Activated effector memory CD4-positive, alpha-beta T cell treated with anti-CD3 and anti-CD28 coated beads, Interleukin-2, amount 50 U/mL, for 16 hours (primary cell): ENCODE measurements at places on chromosomes 5 and 9.

- DNase-seq, result peak; percentile 87
Measured at GRCh38 chr9:19184144-19184917, 46.2 kb upstream of the DENND4C start.

GRCh38 chr5:74179701-74180100, 460.8 kb downstream of the ENC1 start:
- DNase-seq, result no peak

GRCh38 chr5:9789777-9790176, 159.6 kb upstream of the TAS2R1 start:
- no peak for DNase-seq

DNA sequence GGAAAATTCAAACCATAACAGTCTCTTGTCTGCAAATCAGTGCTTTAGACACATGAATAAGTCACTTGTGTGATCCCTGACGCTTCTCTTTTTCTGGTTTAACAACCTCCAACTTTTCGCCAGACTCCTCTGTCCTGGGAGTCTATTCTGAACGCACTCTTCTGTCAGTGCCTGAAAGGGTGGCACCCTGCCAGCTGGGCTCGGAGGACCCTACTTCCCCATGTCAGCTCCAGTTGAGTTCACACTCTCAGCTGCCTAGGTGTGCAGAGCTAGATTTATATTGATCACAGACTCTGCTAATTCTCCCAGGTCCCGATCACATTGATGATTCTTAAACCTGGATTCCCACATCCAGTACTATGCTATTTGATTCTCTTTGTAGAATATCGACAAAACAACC, 649.1 kb downstream of the BNC2 start:
- no peak for DNase-seq

DNA sequence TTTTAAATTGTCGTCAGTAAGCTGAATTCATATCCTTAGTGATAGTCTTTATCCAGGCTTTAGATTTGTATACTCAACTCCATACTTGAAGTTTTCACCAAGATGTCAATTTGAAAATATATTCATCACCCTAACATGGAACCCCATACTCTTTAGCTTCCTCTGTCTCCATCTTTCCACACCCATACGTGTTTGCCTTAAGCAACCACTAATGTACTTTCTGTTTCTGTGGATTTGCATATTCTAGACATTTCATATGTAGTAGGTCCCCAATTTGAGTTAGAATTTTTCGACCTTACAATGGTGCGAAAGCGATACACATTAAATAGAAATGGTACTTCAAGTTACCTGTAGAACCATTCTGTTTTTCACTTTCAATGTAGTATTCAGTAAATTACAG, 65.2 kb downstream of the NSD1 start:
- DNase-seq, result no peak

GRCh38 chr9:133581011-133581410, 28.2 kb downstream of the FAM163B start:
- DNase-seq, result no peak
